H9 (cell line): ENCODE measurements at places on chromosomes 5 and 9. TPM values are rescaled to one million over a fixed set of nuclear protein-coding genes. Genes with fewer than 3 reads are reported as not detected.

DNA sequence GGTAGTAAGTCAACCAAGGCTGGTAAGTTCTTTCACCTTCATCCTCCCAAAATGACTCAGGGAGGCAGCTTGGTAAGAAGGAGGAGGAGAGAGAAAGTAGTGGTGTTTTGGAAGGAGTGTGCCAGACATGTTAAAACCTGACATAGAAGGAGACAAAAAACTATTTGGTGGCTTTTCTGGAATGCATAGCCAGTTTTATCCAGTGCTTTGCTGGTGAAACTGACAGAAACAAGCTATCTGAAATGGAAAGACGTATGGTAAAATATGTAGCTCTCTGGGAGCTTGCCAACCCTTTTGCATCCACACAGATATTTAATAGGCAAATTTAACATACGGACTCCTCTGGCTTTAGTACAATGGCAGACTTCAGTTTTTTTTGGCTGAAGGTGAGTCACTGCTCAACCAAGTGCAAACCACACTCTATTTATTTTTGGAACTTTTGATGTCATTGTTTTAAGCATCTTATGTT lies 45.4 kb downstream of the RAB14 start:
- H3K4me3 ChIP-seq, result no peak overlapping the region
- peaks cover 20% of the 10 kb centered on the region for H3K36me3 ChIP-seq
- no peaks in the 10 kb centered on the region for H3K4me1 ChIP-seq
- DNase-seq, result no peak
- no peak overlapping the region for H3K27ac ChIP-seq

ACER2 gene
- total RNA-seq, result 8.9 and 9.6 TPM in 2 replicates

DNA sequence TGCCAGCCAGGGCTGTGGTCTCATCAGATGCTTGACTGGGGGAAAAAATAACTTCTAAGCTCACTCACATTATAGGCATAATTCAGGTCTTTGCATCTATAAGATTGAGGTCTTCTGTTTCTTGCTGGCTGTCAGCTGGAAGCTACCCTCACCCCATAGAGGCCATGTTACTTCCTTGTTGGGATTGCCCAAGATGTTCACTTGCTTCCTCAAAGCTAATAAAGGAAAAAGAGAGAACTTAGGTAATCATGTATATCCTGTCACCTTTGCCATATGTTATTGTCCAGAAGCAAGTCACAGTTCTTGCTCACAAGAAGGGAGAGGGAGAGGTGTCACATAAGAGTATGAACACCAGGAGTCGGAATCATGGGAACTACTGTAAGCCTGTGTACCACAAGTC lies 38.7 kb upstream of the ANKRD34B start:
- H3K36me3 ChIP-seq, result no peaks in the 10 kb centered on the region; the same call in 2 of the 3 replicates
- no peak for DNase-seq
- H3K27me3 ChIP-seq, result no peaks in the 10 kb centered on the region
- no peak overlapping the region for H3K4me3 ChIP-seq

TMEM215 gene
- total RNA-seq, result 0.28 and 0.33 TPM in 2 replicates

CDH12 gene
- not detected in 2 replicates for total RNA-seq

IFNK gene
- total RNA-seq, result not detected in 2 replicates

DNA sequence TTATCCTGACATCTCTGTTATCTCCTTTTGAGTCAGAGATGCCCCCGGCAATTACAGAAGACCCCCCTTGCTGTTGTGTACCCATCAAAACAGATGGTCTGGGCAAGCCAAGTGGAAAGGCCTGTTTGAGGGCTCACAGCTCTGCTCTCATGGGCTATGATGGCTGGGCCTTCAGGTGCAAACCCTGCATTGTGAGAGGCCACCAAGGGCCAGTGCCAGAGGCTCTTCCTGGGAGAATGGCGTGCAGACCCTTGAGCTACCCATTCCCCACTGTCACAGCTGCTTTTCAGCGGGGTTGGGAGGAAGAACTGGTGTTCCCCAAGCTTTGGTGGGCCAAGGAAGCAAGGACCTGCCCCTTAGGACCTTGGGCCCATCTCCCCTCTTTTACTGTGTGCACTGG lies 174.7 kb upstream of the PPP1R26 start:
- no peaks in the 10 kb centered on the region for H3K27me3 ChIP-seq
- DNase-seq, result no peak
- H3K27ac ChIP-seq, result no peak overlapping the region
- no peaks in the 10 kb centered on the region for H3K4me1 ChIP-seq
- H3K4me3 ChIP-seq, result no peak overlapping the region
- peaks cover 6% of the 10 kb centered on the region; the same call in 1 of the 2 replicates for H3K36me3 ChIP-seq

FOXD4 gene
- 0.20 and 0.22 TPM in 2 replicates for total RNA-seq

DNA sequence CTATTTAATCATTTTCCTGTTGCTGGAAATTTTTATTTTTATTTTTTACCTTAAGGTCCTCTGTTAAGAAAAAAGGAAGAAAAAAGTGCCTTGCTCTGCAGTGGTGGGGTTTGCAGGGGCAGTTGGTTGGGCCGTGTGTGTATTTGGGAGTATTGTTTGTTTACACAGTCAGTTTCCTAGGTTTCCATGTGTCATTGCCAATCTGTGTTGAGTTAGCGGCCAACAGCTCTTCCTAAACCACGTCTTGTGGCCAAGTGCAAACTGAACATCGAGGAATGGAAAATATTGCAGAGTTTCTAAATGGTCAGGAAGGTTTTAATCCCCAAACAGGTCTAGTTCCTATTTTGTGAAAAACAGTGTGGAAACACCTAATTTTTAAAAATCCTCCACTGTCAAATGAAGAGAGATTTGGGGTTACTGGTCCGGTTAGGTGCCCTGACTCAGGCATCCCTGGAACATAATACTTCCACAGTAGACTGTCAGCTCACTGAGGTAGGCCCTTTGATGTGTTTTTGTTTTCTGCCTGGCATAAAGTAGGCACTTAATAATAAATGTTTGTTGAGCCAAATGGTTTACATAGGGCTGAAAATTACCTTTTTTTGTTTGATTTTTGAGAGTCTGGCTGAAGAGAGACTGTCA lies 37.0 kb downstream of the MAMDC2 start:
- H3K27ac ChIP-seq, result no peak overlapping the region
- no peak for DNase-seq
- no peaks in the 10 kb centered on the region for H3K27me3 ChIP-seq
- no peak overlapping the region for H3K4me3 ChIP-seq

DNA sequence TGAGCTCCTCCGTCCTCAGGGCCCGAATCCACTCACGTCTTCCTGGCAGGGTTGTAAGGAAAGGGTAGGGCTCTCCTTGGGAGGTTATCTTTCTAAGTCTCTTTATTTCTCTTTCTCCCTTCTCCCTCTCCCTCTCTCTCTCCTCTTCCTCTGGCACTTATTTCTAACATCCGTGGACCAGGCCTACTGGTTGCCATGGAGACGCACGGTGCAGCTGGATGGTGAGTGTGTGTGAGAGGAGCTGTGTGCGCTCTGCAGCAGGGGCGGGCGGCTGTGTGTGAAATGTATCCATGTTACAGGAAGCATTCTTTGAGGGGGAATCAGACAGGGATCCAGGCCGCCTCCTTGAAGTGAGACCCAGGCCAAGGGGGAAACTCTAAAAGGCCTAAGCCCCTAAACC lies 32.2 kb downstream of the PCDH1 start:
- peaks cover 12% of the 10 kb centered on the region for H3K36me3 ChIP-seq
- peak; percentile 65 for DNase-seq
- peak overlapping the region; percentile 7 for H3K27ac ChIP-seq
- H3K4me3 ChIP-seq, result peak overlapping the region; percentile 53; the same call in 2 of the 3 replicates
- peaks cover 40% of the 10 kb centered on the region; the same call in 1 of the 2 replicates for H3K4me1 ChIP-seq
- no peaks in the 10 kb centered on the region for H3K27me3 ChIP-seq

DNA sequence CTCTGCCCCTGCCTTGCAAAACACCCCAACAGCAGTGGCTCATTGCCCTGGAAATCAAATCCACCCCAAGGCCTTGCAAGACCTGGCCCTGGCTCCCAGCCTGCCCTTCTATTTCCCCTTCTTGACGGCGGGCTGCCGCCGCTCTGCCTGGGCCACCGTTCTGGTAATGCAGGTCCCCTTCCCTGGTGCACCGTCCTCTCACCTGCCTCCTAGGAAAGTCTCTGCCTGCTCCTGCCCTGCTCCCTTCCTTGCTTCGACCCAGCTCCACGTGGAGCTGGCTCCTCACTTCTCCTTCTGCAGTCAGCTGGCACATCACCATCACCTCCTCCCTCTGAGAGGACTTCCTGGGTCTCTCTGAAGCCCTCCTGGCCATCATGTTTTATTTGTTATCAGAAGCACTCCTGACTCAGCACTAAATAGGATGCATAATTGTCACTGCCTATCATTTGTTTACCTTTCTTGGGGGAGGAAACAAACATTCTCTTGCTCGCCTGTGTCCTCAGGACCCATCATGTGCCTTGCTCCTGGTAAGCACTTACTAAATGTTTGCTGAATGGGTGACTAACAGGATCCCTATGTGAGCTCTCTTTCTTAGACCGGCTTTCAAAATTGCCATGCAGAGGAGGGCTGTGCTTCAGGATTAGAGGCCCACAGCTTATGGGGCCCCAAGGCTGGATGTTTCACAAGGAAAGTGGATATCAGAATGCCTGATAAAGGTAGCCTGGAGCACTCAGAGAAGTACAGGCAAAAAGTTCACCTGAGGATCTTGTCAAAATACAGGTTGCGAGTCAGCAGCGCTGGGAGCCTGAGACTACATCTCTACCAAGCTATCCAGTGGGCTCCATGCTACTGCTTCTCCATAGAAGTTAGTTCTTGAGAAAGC lies 19.6 kb upstream of the C5orf47 start:
- no peak overlapping the region for H3K4me3 ChIP-seq
- H3K27ac ChIP-seq, result no peak overlapping the region
- no peak for DNase-seq

GRCh38 chr9:71984403-71984802 lies 73.0 kb downstream of the C9orf85 start:
- H3K27ac ChIP-seq, result no peak overlapping the region
- peaks cover 11% of the 10 kb centered on the region; the same call in 1 of the 2 replicates for H3K4me1 ChIP-seq
- H3K27me3 ChIP-seq, result no peaks in the 10 kb centered on the region

FOXD4L3 gene
- total RNA-seq, result 0.26 TPM in 1 of 2 replicates, not detected in the other

GNA14 gene
- total RNA-seq, result 0.37 and 0.48 TPM in 2 replicates

MORN5 gene
- not detected in 2 replicates for total RNA-seq

- no peak for DNase-seq
- H3K4me1 ChIP-seq, result no peaks in the 10 kb centered on the region
- peaks cover 41% of the 10 kb centered on the region for H3K36me3 ChIP-seq
- no peak overlapping the region for H3K4me3 ChIP-seq
- H3K27me3 ChIP-seq, result no peaks in the 10 kb centered on the region
These were observed 47.2 kb downstream of the GPBP1 start for GRCh38 chr5:57221049-57221568.

- H3K36me3 ChIP-seq, result no peaks in the 10 kb centered on the region
- H3K27me3 ChIP-seq, result no peaks in the 10 kb centered on the region
- no peaks in the 10 kb centered on the region for H3K4me1 ChIP-seq
- DNase-seq, result no peak
These were observed 11.3 kb upstream of the SKP1 start for GRCh38 chr5:134188092-134188491.

PARP8 gene
- total RNA-seq, result 27.9 and 34.0 TPM in 2 replicates
